Naive thymus-derived CD8-positive, alpha-beta T cell (primary cell): ENCODE measurements at places on chromosomes 6 and 20. TPM values are rescaled to one million over a fixed set of nuclear protein-coding genes. Genes with fewer than 3 reads are reported as not detected.

- DNase-seq: no peak
Measured at GRCh38 chr6:147166360-147166944, 37.8 kb upstream of the STXBP5 start.

GRCh38 chr20:57898332-57898731, 188.5 kb upstream of the PMEPA1 start:
- no peak for DNase-seq

DNA sequence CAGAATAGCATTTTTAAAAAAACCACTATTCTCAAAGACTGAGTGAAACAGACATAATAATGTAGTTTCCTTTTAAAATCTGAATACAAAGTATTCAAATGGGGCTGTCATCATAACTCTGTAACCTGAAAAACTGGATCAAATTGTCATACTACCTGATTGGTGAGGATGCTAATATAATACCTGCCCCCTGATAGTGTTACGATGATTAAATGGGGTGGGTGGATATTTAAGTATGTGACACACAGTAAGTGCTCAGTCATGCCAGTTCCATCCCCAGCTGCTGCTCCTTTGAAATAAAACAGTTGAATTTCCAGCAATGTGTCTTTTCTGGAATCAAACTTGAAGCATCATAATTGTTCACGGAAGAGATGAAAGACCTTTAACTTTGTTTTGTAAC, 8.9 kb downstream of the HTR1B start:
- DNase-seq: no peak

Gene PTCHD4
- not detected for polyA plus RNA-seq

- no peak for DNase-seq
Measured at GRCh38 chr20:53831812-53832211, 238.2 kb upstream of the ZNF217 start.

DNA sequence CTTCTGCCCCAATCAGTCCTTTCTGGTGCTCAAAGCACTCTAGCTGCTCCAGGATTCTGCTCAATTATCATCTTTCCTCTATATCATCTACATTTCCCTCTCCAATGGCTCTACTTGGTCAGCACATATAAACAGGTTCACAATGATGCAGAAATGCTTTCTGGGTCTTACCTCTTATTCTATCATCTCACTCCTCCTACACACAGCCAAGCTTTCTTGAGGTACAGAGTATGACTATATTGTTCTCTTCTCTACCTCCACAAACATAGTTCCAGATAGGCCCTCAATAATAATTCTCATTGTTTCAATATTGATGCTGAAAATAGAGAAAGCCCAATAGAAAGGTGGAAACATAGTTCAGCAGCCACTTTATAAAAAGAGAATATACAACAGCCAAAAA, 48.2 kb downstream of the HIVEP2 start:
- no peak for DNase-seq
